Heart right ventricle (tissue), 16 donors: ENCODE measurements at places on chromosomes 13 and 19. TPM values are rescaled to one million over a fixed set of nuclear protein-coding genes. Genes with fewer than 3 reads are reported as not detected.
A peak's percentile ranks its signal among the peaks of the same experiment; 100 is the strongest.

ZNF358 gene
- total RNA-seq = 67.7 TPM

ZNF729 gene
- not detected for total RNA-seq

TNPO2 gene
- total RNA-seq = 43.8 TPM

ACTN4 gene
- total RNA-seq = 130 TPM

ACP4 gene
- total RNA-seq = not detected

VSTM1 gene
- total RNA-seq = not detected

CGB8 gene
- total RNA-seq = not detected

POU2F2 gene
- total RNA-seq = 0.68 TPM

IL17D gene
- total RNA-seq = 0.30 TPM

RNF17 gene
- total RNA-seq = not detected

RASIP1 gene
- 19.9 TPM for total RNA-seq

INAFM1 gene
- 13.2 TPM for total RNA-seq

- no peaks in the 10 kb centered on the region for H3K36me3 ChIP-seq
- no peak overlapping the region for H3K4me3 ChIP-seq
- H3K27ac ChIP-seq = no peak overlapping the region
- H3K4me1 ChIP-seq = no peaks in the 10 kb centered on the region
Measured at GRCh38 chr13:47639738-47640447, 361.2 kb downstream of the SUCLA2 start.

- no peak for DNase-seq
- H3K4me3 ChIP-seq = no peak overlapping the region
- H3K27ac ChIP-seq = no peak overlapping the region
- H3K4me1 ChIP-seq = peaks cover 52% of the 10 kb centered on the region
Measured at GRCh38 chr13:113816254-113816929, 47.5 kb downstream of the GAS6 start.

DNA sequence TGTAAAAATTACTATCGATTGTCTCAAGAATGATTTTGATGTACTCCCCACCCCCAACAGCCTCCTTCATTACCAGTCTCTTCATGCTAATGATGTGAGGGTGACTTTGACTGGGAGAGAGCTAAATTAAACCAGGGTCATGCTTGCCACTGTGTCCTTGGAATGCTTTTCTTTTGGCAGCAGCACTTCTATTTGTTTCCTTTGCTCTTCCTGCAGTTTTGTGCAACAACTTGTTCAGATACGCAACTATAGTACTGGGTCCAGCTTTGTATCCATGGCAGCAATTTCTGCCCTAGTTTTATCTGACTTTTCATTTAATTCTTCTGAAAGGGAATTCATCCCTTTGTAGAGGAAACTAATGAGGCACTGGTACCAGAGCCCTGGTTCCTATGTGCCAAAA lies 2792.1 kb downstream of the PCDH9 start:
- no peak overlapping the region for H3K27ac ChIP-seq
- H3K27me3 ChIP-seq = no peaks in the 10 kb centered on the region
- H3K36me3 ChIP-seq = no peaks in the 10 kb centered on the region
- H3K4me3 ChIP-seq = no peak overlapping the region

DNA sequence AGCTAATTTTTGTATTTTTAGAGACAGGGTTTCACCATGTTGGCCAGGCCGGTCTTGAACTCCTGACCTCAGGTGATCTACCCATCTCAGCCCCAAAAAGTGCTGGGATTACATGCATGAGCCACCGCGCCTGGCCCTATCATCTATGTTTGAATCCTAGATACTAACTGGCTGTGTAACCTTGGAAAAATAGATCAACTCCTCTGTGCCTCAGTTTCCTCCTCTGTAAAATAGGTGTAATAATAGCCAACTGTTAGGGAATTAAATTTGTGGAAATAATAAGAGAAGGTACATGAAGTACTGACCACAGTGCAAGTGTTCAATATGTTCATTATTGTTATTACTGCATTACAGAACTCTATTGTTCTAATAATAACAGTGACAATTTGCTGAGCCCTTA lies 4.3 kb downstream of the SPTBN4 start:
- DNase-seq = no peak
- H3K36me3 ChIP-seq = no peaks in the 10 kb centered on the region
- H3K4me3 ChIP-seq = no peak overlapping the region
- H3K27me3 ChIP-seq = no peaks in the 10 kb centered on the region

DNA sequence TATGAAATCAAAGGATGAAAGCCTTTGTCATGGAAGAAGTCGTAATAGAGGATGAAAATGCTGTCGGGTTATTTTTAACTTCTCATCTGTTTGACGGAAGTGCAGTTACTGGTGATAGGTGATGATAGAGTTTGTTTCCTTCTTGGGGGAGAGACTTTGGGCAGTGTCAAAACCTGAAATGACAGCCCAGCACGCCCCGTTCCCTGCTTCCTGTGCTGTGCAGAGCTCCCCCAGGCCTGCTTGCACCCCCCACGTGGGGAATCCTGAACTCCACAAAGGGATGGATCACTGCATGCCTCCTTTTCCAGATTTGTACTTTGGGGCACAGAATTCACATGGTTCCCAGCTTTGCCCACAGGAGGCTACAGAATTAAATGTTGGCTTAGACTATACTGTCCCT lies 102.7 kb downstream of the ATP11A start:
- H3K27me3 ChIP-seq = no peaks in the 10 kb centered on the region
- H3K4me3 ChIP-seq = no peak overlapping the region
- H3K4me1 ChIP-seq = no peaks in the 10 kb centered on the region
- DNase-seq = no peak
- H3K36me3 ChIP-seq = no peaks in the 10 kb centered on the region

GRCh38 chr13:24178847-24179485 lies 18.4 kb downstream of the SPATA13 start:
- H3K4me1 ChIP-seq = peaks cover under 1% of the 10 kb centered on the region
- H3K4me3 ChIP-seq = no peak overlapping the region
- H3K27me3 ChIP-seq = no peaks in the 10 kb centered on the region
- H3K27ac ChIP-seq = no peak overlapping the region
- DNase-seq = no peak

- peak overlapping the region; percentile 82 for H3K4me3 ChIP-seq
- H3K36me3 ChIP-seq = no peaks in the 10 kb centered on the region
- H3K27me3 ChIP-seq = no peaks in the 10 kb centered on the region
- H3K4me1 ChIP-seq = peaks cover 15% of the 10 kb centered on the region
- peak; percentile 30 for DNase-seq
Measured at GRCh38 chr13:76991432-76991795, 467 bp upstream of the CLN5 start.

DNA sequence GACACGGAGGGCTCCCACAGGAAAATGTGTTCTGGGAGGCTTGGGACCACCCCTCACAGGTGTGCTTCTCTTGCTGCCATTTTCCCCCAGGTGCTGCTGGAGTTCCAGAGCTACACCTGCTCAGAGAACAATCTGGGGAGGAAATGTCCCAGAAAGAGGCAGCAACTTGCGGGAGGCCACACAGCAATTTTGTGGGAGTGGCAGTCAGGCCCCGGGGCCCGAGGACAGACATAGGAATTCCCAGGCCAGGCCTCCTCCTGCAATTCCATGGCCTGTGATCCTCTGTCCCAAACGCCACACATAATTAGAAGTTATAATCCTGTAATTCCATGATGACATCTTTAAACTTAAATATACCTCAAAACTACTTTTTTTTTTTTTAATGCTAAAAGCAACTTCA lies 1.8 kb downstream of the RHPN2 start:
- H3K4me1 ChIP-seq = peaks cover 8% of the 10 kb centered on the region
- no peak for DNase-seq
- H3K4me3 ChIP-seq = no peak overlapping the region
- no peak overlapping the region for H3K27ac ChIP-seq

GRCh38 chr13:28716511-28716910 lies 2.3 kb downstream of the SLC46A3 start:
- H3K36me3 ChIP-seq = peaks cover 21% of the 10 kb centered on the region
- peak overlapping the region; percentile 29 for H3K4me3 ChIP-seq
- no peak for DNase-seq

GRCh38 chr13:33624253-33624652 lies 193.7 kb upstream of the RFC3 start:
- no peak for DNase-seq
- no peaks in the 10 kb centered on the region for H3K27me3 ChIP-seq
- no peak overlapping the region for H3K27ac ChIP-seq
